Tibial artery (tissue), 4 donors: ENCODE measurements at places on chromosomes 13 and 19.

GRCh38 chr13:31369213-31369612 lies 169.4 kb downstream of the B3GLCT start:
- no peak overlapping the region for H3K27ac ChIP-seq
- no peak overlapping the region for H3K4me3 ChIP-seq
- no peaks in the 10 kb centered on the region for H3K27me3 ChIP-seq
- H3K36me3 ChIP-seq, result no peaks in the 10 kb centered on the region
- no peaks in the 10 kb centered on the region for H3K4me1 ChIP-seq
- DNase-seq, result no peak

DNA sequence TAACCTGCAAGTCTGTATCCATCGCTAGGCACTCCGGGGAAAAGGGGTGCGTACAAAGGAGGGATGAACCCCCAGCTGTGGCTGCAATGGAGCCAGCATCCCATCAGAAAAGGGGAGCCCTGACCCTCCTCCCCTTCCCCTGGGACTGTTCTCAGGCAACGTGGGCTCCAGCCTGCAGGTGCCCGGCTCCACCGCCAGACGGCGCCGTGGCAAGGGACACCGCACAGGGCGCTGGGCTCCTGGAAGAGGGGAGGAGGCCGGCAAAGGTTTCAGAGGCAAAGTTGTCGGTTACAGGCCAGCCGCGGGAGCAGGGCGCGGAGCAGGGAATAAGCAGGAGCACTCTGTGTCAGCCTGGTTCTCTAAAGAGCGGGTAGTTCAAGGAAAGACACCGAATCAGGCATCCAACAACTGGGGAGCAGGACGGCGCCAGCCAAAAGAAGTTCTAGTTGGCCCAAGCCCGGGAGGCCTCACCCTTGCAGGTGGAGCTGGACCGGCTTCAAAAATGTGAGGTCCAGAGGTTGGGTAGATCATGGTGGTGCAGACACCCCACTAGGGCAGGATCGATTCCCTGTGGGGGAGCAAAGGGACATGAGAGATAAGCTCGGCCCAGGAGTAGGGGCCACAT lies 53.0 kb upstream of the ATP12A start:
- H3K4me3 ChIP-seq, result no peak overlapping the region
- no peaks in the 10 kb centered on the region for H3K27me3 ChIP-seq
- no peaks in the 10 kb centered on the region for H3K36me3 ChIP-seq

DNA sequence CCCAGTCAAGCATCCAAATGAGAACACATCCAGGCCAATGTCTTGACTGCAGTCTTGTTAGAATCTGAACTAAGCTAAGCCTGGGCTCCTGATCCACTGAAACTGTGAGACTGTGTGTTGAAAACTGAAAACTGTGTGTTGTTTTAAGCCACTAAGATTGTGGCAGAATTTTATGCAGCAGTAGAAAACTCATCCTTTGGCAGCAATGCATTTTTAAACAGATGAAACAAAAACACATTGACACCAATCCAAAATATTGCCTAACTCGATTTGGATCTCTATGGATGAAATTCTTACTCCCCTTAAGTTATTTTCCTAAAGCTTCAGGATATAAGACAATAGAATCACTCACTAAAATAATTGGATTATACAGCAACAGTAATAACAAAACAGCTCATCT lies 202.3 kb upstream of the KLF12 start:
- H3K27ac ChIP-seq, result no peak overlapping the region
- DNase-seq, result no peak
- no peaks in the 10 kb centered on the region for H3K27me3 ChIP-seq

DNA sequence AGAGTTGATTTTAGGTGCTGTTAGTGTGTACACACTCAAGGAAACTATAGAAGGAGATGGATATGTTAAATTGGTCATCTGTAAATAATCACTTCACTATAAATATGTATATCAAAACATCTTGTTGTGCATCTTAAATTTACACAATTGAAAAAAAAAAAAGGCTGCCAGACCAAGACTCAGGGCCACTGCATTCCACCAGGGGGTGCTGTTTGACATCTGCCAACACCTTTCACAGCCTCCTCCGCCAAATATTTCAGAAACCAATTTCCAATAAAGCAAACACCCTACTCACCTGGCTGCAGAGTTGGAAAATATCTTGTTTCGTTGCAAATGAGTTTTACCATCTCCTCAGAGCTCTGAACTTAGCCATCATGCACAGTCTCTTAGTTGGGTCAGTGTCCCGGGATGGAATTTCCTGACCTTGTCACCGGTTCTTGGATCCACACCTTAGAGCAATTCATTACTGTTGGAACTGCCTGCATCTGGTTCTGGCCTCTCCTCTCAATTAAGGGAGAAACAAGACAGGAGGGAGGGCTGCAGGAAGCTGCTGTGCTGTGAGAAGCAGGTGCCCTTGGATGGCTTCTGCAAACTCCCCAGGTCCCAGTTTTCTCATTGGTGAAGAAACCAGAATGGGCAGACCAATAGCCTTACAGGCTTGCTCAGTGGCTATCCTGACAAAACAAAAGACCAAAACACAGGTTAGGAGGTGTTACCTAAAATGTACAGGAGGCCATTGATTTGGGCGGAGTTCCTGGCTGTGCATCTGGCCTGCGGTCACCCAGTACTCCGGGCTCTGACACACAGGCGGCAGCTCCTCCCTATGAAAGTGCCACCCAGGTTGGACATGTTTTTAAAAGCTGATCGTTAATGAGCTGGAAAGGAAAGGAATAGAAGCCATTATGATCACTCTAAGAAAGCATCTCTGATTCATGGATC lies 746.6 kb downstream of the UQCRFS1 start:
- no peak overlapping the region for H3K27ac ChIP-seq
- no peaks in the 10 kb centered on the region for H3K36me3 ChIP-seq
- peak; percentile 59 for DNase-seq
- H3K27me3 ChIP-seq, result peaks cover 10% of the 10 kb centered on the region

- peak; percentile 79 for DNase-seq
- H3K27ac ChIP-seq, result peak overlapping the region; percentile 62
- no peaks in the 10 kb centered on the region for H3K36me3 ChIP-seq
- H3K4me3 ChIP-seq, result peak overlapping the region; percentile 89
These were observed 12.4 kb downstream of the MAST3 start for GRCh38 chr19:18109733-18110608.

DNA sequence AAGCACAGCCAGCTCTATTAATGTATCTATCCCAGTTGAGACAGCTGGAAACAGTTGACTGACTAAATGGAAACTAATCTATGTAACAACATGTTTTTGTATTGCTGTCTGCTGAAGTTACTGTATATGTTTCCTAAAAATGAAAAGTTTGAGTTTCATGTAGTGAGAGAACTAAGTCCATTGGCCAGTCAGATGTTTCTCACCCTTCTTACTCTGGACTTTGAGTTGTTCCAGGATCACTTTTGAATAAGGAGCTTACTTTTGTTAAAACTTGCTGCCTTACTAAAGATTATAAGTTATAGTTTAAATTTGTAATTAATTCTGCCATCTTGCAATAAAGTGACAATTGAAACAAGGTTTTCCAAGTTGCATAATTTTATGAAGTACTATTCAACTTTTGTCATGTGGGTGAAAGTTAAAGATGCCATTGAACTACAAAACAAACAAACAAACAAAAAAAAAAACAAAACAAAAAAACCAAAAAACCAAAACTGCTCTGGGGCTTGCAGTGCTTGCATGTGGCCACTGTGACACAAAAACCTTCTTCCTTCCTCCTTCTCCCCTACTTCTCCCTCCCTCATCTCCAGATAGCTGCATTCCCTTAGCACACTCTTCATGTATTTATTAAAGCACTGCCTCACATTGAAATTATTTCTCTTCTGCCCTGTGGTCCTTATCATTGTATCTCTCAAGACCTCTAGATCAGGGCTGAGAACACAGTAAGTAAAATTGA lies 15.3 kb downstream of the WDFY2 start:
- H3K27me3 ChIP-seq, result no peaks in the 10 kb centered on the region
- H3K4me1 ChIP-seq, result no peaks in the 10 kb centered on the region
- DNase-seq, result no peak
- H3K27ac ChIP-seq, result no peak overlapping the region
- H3K36me3 ChIP-seq, result no peaks in the 10 kb centered on the region
- H3K4me3 ChIP-seq, result no peak overlapping the region

- no peak overlapping the region for H3K4me3 ChIP-seq
- no peak overlapping the region for H3K27ac ChIP-seq
- no peaks in the 10 kb centered on the region for H3K27me3 ChIP-seq
- H3K36me3 ChIP-seq, result peaks cover 16% of the 10 kb centered on the region
These were observed 1.9 kb upstream of the C1QTNF9 start for GRCh38 chr13:24307211-24308067.

DNA sequence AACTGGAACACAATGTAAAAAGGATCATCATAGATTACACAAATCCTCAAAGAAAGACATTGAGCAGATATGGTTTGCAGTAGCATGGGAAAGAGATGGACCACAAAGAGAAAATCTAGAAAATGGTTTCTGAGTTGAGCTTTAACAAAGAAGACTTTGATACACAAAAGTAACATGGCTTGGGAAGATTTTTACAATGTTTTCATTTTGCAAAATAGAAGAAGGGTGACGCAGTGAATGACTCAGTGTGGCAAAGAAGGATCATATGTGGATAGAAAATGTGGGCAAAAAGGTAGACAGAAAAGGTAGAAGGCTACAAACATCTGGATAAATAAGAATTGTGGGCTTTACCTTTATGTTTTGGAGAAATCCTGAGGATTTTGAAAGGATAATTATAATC lies 1220.5 kb downstream of the PCDH17 start:
- H3K27ac ChIP-seq, result no peak overlapping the region
- no peaks in the 10 kb centered on the region for H3K27me3 ChIP-seq
- DNase-seq, result no peak
- no peak overlapping the region for H3K4me3 ChIP-seq
- no peaks in the 10 kb centered on the region for H3K36me3 ChIP-seq
- H3K4me1 ChIP-seq, result no peaks in the 10 kb centered on the region

GRCh38 chr19:32599736-32600157 lies 18.8 kb downstream of the PDCD5 start:
- peaks cover 98% of the 10 kb centered on the region for H3K36me3 ChIP-seq
- no peak overlapping the region for H3K27ac ChIP-seq
- no peaks in the 10 kb centered on the region for H3K4me1 ChIP-seq
- no peak for DNase-seq

DNA sequence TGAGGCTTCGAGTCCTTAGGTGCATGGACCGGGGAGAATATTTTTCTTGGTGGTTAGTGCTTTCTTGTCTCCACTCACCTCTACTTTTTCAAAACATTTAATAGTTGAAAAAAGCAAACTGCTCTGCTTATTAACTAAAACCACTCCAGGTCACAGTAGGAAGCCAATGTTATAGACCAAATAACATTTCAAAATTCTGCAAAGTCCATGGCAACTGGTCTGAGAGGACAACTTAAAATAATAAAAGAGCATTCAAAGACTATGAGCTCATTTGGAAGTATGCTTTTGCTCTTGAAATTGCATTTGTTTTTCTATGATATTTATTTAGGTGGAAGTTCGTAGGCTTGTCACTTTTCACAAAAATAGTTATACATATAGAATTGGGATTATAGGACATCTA lies 483.0 kb downstream of the DCT start:
- no peak overlapping the region for H3K4me3 ChIP-seq
- no peaks in the 10 kb centered on the region for H3K36me3 ChIP-seq
- H3K27me3 ChIP-seq, result no peaks in the 10 kb centered on the region
- no peak for DNase-seq
- peaks cover 6% of the 10 kb centered on the region for H3K4me1 ChIP-seq

- H3K4me3 ChIP-seq, result no peak overlapping the region
- no peaks in the 10 kb centered on the region for H3K27me3 ChIP-seq
- H3K36me3 ChIP-seq, result peaks cover 94% of the 10 kb centered on the region
- no peaks in the 10 kb centered on the region for H3K4me1 ChIP-seq
- no peak overlapping the region for H3K27ac ChIP-seq
These were observed 143.9 kb downstream of the COL4A1 start for GRCh38 chr13:110162866-110163658.

DNA sequence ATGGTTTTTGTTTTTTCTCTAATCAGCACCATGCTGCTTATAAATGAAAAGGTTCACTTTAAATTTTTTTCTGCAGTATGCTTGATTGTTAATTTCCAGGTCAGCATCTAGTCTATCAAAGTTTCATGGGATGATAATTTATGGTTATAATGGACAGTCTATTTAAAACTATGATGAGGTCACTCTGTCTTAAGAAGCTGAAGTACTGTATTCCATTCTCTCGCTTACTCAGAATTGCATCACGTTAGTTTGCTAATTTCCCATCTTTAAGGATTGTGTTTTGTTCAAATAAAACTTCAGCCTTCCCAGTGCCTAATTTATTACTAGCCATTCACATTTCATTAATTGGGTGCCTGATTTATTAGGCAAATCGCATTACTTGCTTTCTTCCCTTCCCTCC lies 94.3 kb downstream of the GPC6 start:
- H3K27me3 ChIP-seq, result no peaks in the 10 kb centered on the region
- no peak overlapping the region for H3K27ac ChIP-seq
- no peak overlapping the region for H3K4me3 ChIP-seq
- DNase-seq, result no peak
- H3K4me1 ChIP-seq, result peaks cover 11% of the 10 kb centered on the region

DNA sequence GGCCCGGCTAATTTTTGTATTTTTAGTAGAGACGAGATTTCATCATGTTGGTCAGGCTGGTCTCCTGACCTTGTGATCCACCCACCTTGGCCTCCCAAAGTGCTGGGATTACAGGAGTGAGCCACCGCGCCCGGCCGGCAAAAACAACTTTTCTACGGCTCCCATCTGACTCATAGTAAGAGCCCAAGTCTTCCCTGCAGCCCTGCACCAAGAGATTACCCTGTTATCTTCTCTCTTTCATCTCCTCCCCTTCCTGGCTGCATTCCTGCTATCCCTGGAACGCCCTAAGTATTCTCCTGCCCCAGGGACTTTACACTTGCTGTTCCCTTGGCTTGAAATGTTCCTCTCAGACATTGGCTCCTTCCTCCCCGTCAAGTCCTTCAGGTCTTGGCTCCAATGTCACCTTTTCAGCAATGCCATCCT lies 6.6 kb downstream of the AP2S1 start:
- peaks cover 21% of the 10 kb centered on the region for H3K4me1 ChIP-seq
- H3K27ac ChIP-seq, result no peak overlapping the region
- no peak for DNase-seq
- H3K4me3 ChIP-seq, result no peak overlapping the region
- peaks cover 30% of the 10 kb centered on the region for H3K36me3 ChIP-seq
- H3K27me3 ChIP-seq, result no peaks in the 10 kb centered on the region

- H3K36me3 ChIP-seq, result no peaks in the 10 kb centered on the region
- no peak for DNase-seq
- H3K4me1 ChIP-seq, result peaks cover 21% of the 10 kb centered on the region
- H3K27ac ChIP-seq, result no peak overlapping the region
- H3K4me3 ChIP-seq, result no peak overlapping the region
These were observed 2.3 kb upstream of the N4BP2L1 start for GRCh38 chr13:32430018-32430747.

GRCh38 chr19:2112516-2113320 lies 16.0 kb downstream of the IZUMO4 start:
- H3K36me3 ChIP-seq, result peaks cover 99% of the 10 kb centered on the region
- H3K27me3 ChIP-seq, result no peaks in the 10 kb centered on the region
- no peak for DNase-seq
- H3K4me1 ChIP-seq, result no peaks in the 10 kb centered on the region

GRCh38 chr19:12985049-12985776 lies 10.1 kb upstream of the NFIX start:
- DNase-seq, result peak; percentile 72
- no peaks in the 10 kb centered on the region for H3K36me3 ChIP-seq
- H3K27ac ChIP-seq, result peak overlapping the region; percentile 29
- no peaks in the 10 kb centered on the region for H3K4me1 ChIP-seq
